ENCODE measurements at places on chromosomes 6 and 20. TPM values are rescaled to one million over a fixed set of nuclear protein-coding genes. Genes with fewer than 3 reads are reported as not detected.

OR2H1 gene
- polyA plus RNA-seq = not detected

GRCh38 chr20:63321148-63321831 lies 28.3 kb downstream of the COL20A1 start:
- no peak overlapping the region for H3K4me3 ChIP-seq
- H3K27ac ChIP-seq = no peak overlapping the region
- no peaks in the 10 kb centered on the region for H3K36me3 ChIP-seq
- no peaks in the 10 kb centered on the region for H3K27me3 ChIP-seq

DNA sequence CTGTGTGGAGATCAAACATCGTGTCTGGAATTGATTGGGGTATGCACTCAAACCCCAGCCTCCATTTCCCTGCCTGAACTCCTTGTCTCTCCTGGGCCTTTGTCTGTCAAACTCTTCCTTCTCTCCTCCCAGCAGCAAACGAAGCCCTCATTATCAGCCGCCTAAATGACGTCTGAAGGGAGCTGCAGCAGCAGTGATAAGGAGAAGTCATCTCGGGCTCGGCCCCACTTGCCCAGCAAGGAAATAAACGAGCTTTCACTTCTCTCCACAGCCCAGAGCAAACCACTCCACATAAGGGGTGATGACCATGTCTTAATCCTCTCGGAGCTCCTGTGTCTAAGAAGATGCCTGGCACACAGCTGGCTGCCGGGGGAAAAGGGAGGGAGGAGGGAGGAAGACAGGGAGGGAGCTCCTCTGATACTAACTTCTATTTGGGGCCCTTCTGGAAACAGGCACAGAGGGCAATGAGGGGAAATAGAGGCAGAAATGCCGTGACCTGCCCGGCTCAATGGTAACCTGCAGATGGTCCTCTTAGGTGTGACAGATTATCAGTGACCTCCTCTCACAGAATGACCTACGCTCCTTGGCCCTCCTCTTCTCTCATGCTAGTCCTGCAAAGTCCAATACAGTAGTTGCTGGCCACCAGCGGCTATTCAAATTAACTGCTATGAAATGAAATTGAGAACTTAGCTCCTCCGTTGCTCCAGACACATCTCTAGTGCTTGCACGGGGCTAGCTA lies 100.4 kb downstream of the PXDC1 start:
- H3K27ac ChIP-seq = no peak overlapping the region
- no peaks in the 10 kb centered on the region for H3K27me3 ChIP-seq
- DNase-seq = no peak

GRCh38 chr6:49454787-49455709 lies 8.0 kb downstream of the MMUT start:
- no peak overlapping the region for H3K4me3 ChIP-seq
- no peaks in the 10 kb centered on the region for H3K4me1 ChIP-seq
- no peaks in the 10 kb centered on the region for H3K27me3 ChIP-seq
- H3K36me3 ChIP-seq = no peaks in the 10 kb centered on the region
- DNase-seq = no peak
- no peak overlapping the region for H3K27ac ChIP-seq

DNA sequence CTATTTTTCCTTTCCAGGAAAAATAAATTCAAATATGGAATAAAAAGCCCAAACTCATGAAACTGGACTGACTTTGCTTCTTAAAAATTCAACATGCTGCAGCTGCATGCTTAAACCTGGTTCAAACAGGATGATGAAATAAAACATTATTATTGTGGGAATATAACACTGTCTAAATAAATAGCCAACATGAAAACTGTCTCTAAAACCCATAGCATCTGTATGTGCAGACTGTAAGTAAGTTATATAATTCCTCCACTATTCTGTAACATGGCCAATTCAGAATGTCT lies 30.4 kb upstream of the AHI1 start:
- H3K4me3 ChIP-seq = no peak overlapping the region
- H3K27me3 ChIP-seq = no peaks in the 10 kb centered on the region
- H3K4me1 ChIP-seq = no peaks in the 10 kb centered on the region
- H3K27ac ChIP-seq = no peak overlapping the region
- no peak for DNase-seq
- H3K36me3 ChIP-seq = no peaks in the 10 kb centered on the region
